ENCODE measurements at places on chromosomes 11 and 22.

GRCh38 chr11:484616-485015 lies 22.4 kb downstream of the RNH1 start:
- DNase-seq: no peak

DNA sequence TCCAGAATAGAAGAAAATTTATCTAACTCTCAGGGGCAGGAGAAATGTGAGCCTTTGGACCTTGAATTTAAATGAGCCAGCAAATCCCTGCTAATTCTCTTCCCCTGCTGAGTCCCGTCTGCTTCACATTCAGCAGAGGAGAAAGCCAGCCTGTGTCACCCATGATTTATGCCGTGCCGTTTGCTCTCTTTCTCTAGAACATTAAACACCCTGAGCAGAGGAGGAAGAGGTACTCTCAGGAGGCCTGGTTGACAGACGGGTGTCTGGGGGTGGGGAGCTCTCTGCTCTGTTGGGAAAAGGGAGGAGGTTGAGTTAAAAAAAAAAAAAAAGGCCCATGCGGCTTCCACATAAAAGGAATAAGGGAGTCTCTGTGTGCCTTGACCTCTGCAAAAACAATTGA lies 11.3 kb upstream of the MTMR3 start:
- no peak for DNase-seq

DNA sequence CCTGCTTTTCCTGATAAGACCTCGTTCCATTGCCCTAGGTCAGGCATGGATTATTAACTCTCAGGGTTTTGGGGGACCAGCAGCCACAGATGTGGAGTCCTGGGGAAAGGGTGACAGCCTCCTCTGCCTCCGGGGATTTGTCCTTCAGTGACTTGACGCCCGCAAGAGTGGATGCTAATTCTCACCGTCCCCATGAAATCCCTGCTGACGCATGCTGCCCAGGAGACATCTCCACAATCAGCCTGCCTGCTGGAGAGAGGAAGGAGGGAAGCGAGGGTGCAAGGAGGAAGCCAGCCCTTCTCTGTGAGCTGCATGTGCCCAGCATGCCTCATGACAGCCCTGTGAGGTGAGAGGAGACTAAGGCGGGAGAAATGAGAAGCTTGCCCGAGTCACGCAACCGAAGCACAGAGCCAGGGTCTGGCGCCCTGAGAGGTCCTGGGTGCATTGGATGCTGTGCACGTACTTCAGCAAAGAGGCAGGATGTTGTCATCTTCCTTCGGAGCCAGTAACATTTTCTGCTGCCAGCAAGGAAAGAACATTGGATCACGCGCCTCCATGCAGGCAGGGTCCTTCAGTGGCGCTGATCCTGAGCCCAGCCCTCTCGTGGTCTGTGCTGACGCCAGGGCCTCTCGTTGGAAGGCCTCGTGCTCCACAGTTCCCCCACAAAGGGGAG lies 27.3 kb upstream of the KRTAP5-6 start:
- DNase-seq: no peak

DNA sequence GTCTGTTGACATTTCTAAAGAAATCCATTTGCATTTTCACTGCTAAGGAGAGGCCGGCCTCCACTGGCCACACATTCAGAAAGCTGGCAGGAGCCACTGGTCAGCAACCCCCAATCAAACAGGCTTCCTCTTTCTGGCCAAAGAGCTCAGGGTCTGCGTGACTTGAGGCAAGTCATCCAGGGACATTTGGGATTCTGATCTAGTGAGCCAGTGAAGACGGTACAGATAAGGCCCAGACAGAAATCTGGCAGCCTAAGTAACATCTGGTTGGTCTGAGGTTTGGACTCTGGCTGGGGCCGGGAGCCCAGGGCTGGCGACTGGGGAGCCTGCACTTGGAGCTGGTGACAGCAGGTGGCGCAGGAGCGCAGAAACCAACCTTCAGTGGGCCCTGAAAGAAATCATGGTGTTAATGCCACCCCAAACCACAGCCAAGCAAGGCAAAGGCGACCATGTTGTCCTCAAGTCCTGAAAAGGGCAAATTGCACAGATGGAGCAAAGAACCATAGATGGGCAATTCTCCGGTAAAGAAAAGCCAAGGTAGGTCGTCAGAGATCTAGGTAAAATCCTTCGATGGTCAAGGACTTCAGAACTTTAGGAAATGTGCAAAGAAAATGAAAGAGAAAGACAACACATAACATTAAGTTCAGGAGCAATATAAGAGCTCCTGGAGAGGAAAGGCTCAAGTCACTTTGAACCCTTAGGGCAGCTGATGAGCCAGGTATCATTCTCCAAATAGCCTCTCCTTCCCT lies 99.4 kb upstream of the BLID start:
- DNase-seq: no peak

- no peak for DNase-seq
Observed at GRCh38 chr11:34327804-34328631, 29.8 kb downstream of the ABTB2 start.

DNA sequence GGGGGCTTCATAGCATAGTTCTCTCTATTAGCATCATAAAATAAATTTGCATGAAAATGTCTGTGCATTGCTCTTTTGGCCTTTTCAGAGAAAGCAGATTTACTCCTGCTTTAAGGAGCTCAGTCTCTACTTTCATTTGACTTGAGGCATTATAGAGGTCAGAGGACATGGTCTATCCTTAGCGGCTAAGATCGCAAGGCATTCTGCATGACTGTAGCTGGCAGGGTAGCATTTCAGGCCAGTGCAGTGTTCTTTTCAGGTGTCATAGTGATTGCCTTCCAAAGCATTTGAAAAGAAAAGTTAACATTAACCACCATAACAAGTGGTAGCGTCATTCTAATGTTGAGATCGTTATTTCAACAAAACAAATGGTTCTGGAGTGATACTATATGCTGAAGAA lies 126.5 kb downstream of the NCAM1 start:
- DNase-seq: no peak

DNA sequence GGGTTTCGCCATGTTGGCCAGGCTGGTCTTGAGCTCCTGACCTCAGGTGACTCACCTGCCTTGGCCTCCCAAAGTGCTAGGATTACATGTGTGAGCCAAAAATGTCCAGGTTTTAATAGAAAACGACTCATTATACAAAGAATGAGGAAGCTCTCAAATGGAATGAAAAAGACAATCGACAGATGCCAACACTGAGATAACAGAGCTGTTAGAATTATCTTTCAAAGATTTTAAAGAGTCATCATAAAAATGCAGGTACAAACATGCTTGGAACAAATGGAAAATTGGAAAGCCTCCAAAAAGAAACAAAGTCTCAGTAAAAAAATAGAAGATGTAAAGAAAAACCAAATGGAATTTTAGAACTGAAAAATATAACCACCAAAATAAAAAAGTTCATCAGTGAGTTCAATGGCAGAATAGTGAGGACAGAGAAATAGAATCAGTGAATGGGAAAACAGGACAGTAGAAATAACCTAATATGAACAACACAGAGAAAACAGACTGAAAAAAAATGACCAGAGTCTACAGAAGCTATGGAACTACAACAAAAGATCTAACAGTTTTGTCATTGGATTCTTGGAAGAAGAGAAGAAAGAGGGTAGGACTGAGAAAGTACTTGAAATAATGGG lies 10.9 kb downstream of the GAB2 start:
- DNase-seq: no peak

- DNase-seq: no peak
Observed at GRCh38 chr11:64461081-64461480, 102.1 kb downstream of the RPS6KA4 start.

- DNase-seq: no peak
Observed at GRCh38 chr11:66904055-66904454, 47.2 kb downstream of the LRFN4 start.

DNA sequence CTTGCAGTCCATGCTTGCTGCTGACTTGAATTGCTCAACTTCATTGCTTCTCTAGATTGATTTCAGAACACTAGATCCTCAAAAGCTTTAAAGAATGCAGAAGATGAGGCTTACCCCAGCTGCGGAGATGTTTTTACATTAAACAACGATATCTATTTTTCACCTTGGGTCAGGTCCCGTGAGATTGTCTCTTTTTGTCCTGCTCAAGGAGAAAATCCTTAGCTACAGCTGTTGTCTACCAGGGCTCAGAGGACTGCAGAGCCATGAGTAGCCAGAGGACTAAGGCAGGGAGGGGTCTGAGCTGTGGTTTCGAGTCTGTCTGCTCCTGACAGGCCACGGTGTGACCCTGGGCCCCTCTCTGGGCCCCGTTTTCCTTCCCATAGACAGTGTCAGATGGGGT lies 51.4 kb downstream of the PKNOX2 start:
- no peak for DNase-seq

- DNase-seq: no peak
Observed at GRCh38 chr11:1776331-1776851, 12.7 kb upstream of the CTSD start.

DNA sequence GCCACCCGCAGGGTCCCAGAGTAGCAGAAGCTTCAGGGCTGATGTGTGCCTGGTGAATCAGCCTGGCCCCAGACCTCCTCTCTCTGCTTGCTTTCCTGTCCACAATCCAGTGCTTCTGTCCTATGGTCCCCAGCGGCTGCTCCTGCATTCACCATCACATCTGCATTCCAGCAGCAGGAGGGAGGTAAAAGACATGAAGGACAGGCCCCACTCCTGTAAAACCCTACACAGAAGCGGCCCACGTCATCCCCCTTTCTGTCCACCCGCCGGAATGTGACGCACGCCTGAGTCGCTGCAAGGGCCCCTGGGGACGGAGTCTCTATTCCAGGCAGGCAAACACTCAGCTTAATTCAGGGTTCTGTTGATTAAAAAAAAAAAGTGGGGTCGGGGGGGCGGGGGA lies 58.3 kb downstream of the CDKN1C start:
- no peak for DNase-seq

DNA sequence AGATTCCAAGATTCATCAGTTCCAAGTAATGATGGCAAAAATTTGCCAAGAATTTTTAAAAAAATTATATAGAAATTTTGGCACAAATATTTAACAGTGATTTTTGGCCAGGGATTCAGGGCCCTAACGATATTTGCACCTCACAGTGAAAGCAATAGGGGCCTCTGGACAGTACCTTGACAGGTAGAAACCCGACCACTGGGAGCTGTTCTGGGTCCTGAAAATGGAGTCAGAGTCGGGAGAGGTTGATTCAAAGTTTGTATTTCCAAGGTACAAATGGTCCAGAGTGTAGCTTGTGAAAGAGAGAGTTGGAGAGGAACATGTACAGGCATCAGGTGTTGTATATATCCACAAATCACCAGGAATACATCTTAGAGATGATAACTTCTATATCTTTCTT lies 41.6 kb downstream of the MRGPRX2 start:
- DNase-seq: no peak

- no peak for DNase-seq
Observed at GRCh38 chr22:46007848-46008261, 30.9 kb upstream of the WNT7B start.

DNA sequence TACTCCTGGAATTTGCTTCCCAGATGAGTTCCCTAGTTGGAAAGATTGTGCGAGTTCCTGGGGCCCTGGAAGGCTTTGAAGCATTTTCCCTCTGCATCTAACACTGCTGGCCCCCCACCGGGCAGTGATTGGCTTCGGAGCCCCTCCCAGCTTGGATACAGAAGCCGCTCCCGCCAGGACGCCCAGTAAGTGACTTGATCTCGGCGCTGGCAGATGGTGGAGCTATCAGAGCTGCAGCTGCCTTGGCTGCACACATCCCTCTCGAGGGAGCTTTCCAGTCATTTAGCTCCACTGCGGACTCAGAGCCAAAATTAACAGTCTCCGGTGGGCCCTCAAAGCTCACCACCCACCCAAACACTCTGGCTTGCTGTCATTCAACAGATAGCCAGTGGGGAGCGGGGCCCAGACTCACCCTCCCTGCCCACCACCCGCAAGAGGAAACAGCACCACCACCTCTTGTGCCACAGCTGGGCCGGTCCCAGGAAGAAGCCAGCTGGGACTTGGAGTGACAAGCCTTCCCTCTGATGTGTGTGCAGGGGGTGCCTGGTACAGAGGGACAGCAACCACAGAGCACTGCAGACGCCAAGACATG lies 162.3 kb downstream of the TRIM29 start:
- DNase-seq: no peak

- peak; percentile 15 for DNase-seq
Observed at GRCh38 chr11:57792870-57793269, 31.3 kb downstream of the CTNND1 start.

DNA sequence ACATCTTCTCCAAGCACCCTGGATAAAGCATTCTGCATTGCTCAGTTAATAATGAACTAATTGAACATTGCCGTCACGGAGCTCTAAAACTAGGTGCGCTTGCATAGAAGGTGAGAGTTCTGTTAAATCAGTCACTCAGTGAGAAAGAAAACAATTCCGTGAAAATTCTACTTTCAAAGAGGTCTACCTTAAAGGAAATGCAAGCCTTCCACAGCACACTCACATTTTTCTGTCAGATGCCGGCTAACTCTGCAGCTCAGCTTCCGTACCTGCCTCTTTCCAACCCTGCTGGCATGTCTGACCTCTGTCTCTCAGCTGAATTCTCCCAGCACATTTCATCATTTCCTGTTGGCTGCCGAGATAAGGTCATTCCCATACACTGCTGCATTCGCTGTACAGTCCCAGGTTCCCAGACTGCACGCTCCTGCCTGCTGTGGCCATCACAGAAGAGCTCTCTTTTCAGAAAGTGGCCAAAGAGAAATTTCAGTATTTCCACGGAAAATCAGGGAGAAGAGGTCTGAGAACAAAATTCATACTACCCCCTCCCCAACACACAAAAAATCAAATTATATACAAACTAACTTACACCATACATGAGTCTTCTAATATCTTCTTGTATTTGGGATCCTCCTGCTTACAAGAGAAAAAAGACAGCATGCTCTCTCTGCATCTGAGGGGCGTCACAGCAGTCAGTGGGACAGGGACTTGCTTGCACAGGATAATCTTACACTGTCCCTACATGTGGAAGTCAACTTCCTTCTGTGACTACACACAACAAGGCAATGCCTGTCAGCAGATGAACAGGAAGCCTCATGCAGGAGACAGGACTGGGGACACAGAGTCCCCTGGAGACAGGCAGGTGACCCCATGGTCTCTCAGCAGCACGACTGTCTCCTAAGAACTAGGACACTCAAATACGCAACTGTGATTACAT lies 55.1 kb downstream of the PACSIN2 start:
- DNase-seq: no peak

DNA sequence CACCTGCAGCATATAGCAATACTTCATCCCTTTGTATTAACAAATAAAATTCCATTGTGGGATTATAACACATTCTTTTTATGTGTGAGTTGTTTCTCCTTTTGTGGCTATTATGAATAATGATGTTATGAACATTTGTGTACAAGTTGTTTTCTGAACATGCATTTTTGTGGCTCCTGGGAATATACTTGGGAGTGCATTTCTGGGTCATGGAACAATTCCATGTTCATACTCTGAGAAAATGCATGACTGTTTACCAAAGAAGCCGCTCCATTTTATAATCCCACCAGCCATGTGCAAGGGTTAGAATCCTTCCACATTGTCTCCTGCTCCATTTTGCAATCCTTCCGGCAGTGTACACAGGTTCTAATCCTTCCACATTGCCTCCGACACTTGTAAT lies 713.8 kb downstream of the TBC1D22A start:
- DNase-seq: no peak

- DNase-seq: no peak
Observed at GRCh38 chr11:12007769-12008737, at the start of gene DKK3. Gene DKK3 (minus strand): TSS chr11:12008626. CDS start chr11:12008582, 44 bp downstream.

- no peak for DNase-seq
Observed at GRCh38 chr22:23789638-23790037, 2.9 kb downstream of the SMARCB1 start.

GRCh38 chr11:93324500-93324899 lies 6.0 kb upstream of the DEUP1 start:
- no peak for DNase-seq

Data from CD4-positive, alpha-beta T cell treated with Interleukin-6 at 100 ng/mL for 8 hours (primary cell).